ENCODE measurements at places on chromosomes 6 and 20.

GRCh38 chr6:95785785-95786184 lies 208.4 kb downstream of the MANEA start:
- no peak for DNase-seq

DNA sequence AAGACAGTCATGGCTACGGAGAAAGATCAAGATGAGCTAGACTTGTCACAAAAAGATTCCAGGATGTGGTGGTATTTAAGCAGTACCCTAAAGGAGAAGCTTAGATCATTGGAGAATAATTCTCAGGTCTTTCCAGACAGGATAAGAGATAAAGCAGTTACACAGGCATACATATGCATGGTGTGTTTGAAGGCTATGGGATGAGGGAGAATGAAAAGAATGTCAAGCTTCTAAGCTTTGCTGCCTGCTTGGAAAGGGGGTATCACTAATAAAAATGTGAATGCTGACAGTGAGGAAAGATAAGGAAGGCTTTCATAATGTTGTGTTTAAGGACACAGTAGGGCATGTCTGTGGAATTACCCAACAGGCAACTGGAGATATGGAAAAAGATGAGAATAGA lies 28.1 kb downstream of the RWDD2A start:
- DNase-seq, result no peak

DNA sequence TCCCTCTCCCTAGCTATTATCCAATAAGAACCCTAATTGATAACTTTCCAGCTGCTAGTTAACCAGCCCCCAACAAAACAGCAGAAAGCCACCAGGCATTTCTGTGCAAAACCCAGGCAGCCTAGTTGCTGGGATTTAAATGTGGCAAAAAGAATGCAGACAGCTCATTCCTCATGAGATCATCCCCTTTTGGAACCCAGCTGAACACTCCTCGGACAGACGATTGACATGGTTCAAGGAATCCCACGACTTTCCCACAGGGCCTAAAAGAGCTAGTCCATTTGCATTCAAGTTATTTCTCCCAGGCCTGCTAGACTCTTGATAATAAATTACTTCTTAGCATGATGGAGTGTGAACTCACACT lies 24.0 kb downstream of the JAG1 start:
- DNase-seq, result no peak

- DNase-seq, result no peak
These were observed 109.1 kb downstream of the PRDM1 start for GRCh38 chr6:106194949-106195921.

- DNase-seq, result no peak
These were observed 171.1 kb upstream of the SPTLC3 start for GRCh38 chr20:12837646-12838045.

DNA sequence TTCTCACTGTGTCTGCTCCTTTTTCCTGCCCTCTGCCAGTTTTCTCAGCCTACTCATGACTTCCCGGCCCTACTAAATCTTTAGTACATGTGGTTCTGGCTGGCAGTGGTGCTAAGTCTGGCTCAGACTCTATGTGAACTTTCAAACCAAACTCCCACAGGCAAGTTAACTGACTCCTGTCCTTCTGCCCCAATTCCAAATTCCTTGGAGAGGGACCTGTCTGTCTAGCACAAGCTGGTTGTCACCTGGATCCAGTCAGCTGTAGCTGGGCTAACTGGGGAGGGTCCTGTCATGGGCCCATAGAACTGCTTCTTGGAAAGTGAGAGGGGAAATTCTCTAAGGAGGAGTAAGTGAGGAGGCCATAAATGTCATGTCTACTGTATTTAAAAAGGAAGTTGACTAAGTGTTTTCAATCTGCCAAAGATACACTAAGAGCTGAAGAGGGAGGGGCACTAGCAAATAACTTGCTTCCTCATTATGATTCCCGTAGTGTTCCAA lies 240.1 kb downstream of the KCNQ5 start:
- DNase-seq, result peak; percentile 12

GRCh38 chr6:14254505-14254904 lies 136.9 kb downstream of the CD83 start:
- no peak for DNase-seq

GRCh38 chr6:134502614-134503549 lies 185.0 kb upstream of the SGK1 start:
- no peak for DNase-seq

DNA sequence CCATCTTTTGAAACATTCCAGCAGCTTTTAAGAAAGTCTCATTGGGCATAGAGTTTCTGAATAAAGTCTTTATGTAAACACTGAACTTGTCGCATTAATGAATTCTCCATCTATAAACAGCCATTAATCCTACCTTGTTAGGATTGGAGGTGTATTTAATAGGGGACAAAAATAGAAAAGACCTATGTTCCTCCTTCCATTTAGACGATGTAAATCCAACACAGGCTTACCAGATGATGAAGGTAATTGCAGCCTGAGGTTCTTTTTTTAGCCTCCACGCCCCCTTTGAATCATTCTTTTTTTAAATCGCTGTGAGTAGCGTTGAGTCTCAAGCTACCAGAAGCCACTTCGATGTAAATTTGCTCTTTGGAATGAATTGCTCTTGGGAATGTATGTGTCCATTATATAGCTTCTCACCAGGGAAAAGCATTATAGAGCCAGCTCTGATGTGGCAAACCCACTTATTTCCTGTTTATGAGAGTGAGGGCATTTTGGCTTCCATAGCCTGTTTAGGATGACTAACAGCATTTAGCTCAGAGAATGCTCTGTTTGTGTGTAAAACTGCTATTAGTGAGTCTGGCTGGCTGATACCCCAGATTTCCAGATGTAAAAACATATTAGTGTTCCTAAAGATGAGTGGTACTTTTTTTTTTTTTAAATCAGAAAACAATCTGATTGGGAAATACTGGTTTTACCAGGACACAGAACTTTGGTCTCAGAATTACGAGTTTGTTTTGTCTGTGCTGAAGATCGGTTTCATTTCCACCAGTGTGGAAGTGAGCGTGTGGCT lies 74.9 kb upstream of the CLDN20 start:
- DNase-seq, result peak; percentile 87

DNA sequence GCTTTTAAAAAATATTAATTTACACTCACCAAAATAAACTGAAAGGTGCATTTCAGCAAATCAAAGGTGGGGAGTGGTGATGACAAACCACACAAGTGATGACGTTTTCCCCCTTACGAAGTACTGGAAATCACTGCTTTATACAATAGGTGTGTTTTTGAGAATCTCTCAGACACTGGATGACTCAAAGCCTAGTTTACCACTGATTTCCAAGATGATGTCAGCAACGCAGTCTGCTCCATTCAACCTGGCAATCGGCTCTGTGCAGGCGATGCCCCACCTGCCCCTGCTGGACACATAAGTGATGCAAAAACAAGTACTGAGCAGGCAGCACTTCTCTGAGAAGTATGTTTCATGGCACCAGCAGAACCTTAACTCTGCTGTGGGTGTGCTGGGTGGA lies 114.4 kb downstream of the SOD2 start:
- no peak for DNase-seq

- DNase-seq, result no peak
These were observed 10.8 kb upstream of the CPNE5 start for GRCh38 chr6:36850021-36850420.

DNA sequence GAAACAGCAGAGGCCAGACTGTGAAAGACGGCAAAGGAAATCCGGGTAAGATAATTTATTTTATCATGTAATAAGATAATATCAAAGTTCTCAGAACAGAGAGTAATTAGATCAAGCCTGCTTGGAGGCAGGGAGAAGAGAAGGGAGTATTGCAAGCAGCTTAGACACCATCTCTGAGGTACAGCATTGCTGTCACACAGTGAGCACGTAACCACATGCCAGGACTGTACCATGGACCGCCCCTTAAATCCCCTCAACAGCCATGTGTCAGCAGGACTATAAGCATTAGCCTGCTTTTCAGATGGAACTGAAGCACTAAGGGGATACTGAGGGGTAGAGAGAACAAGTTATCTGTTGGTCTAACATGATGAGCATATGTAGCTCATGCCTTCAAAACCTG lies 141.5 kb downstream of the C6orf118 start:
- no peak for DNase-seq
